ENCODE measurements at places on chromosomes 12 and 14. TPM values are rescaled to one million over a fixed set of nuclear protein-coding genes. Genes with fewer than 3 reads are reported as not detected.

Gene PTCSC3
- not detected for total RNA-seq

Gene FBXO33
- total RNA-seq: 12.2 TPM

Gene RACGAP1
- total RNA-seq: 23.9 TPM

Gene KCNK10
- 0.33 TPM for total RNA-seq

Gene SYNDIG1L
- total RNA-seq: 1.7 TPM

Data from sigmoid colon (tissue), 7 donors.